SJCRH30 (cell line): ENCODE measurements at places on chromosomes 5 and 9.

GRCh38 chr9:111179577-111179976 lies 141.3 kb upstream of the LPAR1 start:
- DNase-seq, result peak; percentile 63
- H3K4me1 ChIP-seq, result peaks cover 16% of the 10 kb centered on the region
- H3K36me3 ChIP-seq, result no peaks in the 10 kb centered on the region
- no peak overlapping the region for H3K27ac ChIP-seq
- H3K27me3 ChIP-seq, result no peaks in the 10 kb centered on the region

- no peak for DNase-seq
- H3K4me3 ChIP-seq, result no peak overlapping the region
- no peak overlapping the region for H3K27ac ChIP-seq
- H3K4me1 ChIP-seq, result no peaks in the 10 kb centered on the region
- no peaks in the 10 kb centered on the region for H3K36me3 ChIP-seq
- H3K27me3 ChIP-seq, result no peaks in the 10 kb centered on the region; the same call in 1 of the 2 replicates
Measured at GRCh38 chr5:144209361-144209760, 38.7 kb downstream of the KCTD16 start.

DNA sequence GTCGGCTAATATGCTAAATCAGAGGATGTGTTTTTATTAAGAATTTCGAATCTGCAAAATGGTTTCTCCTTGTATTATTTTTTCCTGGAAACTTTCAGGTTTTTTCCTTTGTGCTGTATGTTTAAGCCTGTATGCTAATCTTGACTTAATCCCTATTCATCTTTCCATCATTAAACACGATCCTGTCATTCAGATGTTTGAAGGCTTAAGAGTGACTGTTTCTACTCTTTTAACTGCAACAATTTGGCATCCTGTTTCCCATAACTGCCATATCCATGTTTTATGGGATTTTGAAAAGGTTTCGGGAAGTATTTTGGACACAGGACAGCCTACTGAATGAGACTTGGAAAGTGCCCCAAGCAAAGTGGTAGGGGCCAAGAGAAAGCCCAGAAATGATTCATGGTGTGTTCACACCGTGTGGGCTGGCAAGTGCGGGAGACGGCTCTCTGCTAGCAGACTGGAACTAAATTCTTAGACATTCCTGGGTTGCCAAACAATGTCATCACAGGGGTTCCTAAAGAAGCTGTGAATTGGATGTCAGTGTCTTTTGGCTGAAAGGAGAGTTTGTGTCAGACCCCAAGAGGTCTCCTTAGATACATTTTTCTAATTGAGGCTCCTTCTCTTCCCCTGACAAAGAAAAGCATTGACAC lies 125.4 kb upstream of the ADAMTS16 start:
- no peaks in the 10 kb centered on the region for H3K36me3 ChIP-seq
- no peaks in the 10 kb centered on the region for H3K4me1 ChIP-seq
- H3K4me3 ChIP-seq, result no peak overlapping the region
- no peak overlapping the region for H3K27ac ChIP-seq
- no peaks in the 10 kb centered on the region for H3K27me3 ChIP-seq
- no peak for DNase-seq

DNA sequence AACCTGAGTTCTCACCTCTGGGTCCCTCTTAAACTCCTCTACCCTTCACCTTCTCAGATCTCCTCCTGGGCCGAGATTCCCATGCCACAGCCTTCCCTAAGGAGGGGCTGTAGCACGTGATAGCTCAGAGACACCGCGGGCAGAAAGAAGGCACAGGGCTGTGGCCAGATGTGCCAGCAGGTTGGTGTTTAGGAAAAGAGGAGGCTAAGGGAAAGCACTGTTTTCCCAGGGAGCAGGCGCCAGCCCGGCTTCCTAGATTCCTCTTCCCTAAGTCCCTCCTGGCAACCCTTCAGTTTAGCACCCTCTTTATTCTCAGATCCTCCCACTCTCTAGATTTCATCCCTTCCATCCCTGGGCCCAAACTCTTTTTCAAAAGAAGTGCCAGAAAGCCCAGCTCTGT lies 59.4 kb upstream of the CCNG1 start:
- H3K27ac ChIP-seq, result no peak overlapping the region
- no peaks in the 10 kb centered on the region for H3K36me3 ChIP-seq
- H3K27me3 ChIP-seq, result no peaks in the 10 kb centered on the region; the same call in 1 of the 2 replicates
- no peak for DNase-seq

- no peak overlapping the region for H3K27ac ChIP-seq
- H3K4me1 ChIP-seq, result peaks cover 5% of the 10 kb centered on the region; the same call in 1 of the 2 replicates
- H3K36me3 ChIP-seq, result peaks cover 42% of the 10 kb centered on the region
- no peaks in the 10 kb centered on the region for H3K27me3 ChIP-seq
- DNase-seq, result no peak
Measured at GRCh38 chr9:136725612-136726011, 13.2 kb downstream of the DIPK1B start.

DNA sequence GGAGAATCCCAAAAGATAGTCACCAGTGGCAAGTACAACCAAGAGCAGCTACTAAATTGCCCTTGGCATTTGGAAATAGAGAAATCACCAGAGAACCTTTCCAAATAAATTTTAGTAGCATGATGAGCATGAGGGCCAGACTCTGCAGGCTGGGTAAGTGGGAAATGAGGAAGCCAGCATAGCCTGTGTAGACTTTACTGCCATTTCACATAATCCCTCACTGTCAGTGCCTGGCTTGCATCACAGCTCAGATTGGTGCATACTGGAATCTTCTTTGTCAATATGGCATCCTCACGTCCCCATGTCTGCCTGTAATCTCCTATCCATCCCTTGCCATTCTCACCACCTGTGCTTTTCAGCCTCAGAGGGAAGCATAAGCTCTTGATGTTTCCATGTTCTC lies 14.5 kb downstream of the GRAMD2B start:
- H3K27me3 ChIP-seq, result no peaks in the 10 kb centered on the region
- H3K4me3 ChIP-seq, result no peak overlapping the region
- no peak for DNase-seq
- H3K4me1 ChIP-seq, result peaks cover 11% of the 10 kb centered on the region; the same call in 1 of the 2 replicates
- H3K36me3 ChIP-seq, result peaks cover 15% of the 10 kb centered on the region
- H3K27ac ChIP-seq, result no peak overlapping the region
